ENCODE measurements at places on chromosomes 2 and 18.

DNA sequence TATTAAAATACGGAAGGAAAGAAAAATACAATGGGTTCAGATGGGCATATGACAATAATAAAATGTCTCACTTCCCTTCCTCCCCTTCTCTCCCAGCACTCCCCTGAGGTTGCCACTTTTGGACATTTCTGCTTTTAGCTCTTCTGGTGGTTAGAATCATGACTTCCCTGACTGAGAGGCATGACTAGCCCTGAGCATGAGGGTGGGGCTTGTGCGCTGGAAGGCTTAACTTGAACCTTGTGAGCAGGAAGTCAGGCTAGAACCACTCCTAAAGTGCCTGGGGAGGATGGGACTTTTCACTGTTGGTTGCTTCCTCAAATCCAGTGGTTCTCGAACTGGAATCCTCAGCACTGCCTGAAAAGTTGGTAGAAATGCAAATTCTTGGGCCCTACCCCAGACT is 19.7 kb upstream of the ARHGAP25 start:
- DNase-seq = no peak

- DNase-seq = no peak
These were observed 25.4 kb upstream of the GLI2 start for GRCh38 chr2:120710256-120710655.

DNA sequence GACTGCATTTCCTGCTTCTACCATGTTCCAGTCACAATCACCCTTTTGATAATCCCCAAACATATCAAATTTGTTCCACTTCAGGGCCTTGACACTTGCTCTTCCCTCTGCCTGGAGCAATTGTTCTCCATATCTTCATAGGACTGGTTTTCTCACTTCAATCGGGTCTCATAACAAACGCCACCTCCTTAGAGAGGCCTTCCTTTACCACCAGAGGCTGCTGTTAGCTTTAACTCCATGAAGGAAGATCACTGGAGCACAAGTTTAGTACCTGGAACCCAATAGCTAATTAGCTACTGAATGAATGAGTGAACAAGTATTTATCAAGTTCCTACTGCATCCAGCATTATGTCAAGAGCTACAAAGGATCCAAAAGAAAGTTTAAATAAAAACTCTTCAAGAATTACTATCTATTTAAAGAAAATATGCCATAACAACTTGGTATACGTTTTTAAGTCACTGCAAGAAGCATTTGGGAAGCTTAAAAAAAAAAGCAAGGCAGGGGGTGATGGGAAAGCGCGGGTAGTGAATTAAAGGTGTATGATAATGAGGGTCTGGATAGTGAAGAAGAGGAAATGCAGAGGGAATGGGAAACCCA is 58.8 kb downstream of the BAZ2B start:
- no peak for DNase-seq

- no peak for DNase-seq
These were observed 48.2 kb downstream of the TWIST2 start for GRCh38 chr2:238895891-238896600.

DNA sequence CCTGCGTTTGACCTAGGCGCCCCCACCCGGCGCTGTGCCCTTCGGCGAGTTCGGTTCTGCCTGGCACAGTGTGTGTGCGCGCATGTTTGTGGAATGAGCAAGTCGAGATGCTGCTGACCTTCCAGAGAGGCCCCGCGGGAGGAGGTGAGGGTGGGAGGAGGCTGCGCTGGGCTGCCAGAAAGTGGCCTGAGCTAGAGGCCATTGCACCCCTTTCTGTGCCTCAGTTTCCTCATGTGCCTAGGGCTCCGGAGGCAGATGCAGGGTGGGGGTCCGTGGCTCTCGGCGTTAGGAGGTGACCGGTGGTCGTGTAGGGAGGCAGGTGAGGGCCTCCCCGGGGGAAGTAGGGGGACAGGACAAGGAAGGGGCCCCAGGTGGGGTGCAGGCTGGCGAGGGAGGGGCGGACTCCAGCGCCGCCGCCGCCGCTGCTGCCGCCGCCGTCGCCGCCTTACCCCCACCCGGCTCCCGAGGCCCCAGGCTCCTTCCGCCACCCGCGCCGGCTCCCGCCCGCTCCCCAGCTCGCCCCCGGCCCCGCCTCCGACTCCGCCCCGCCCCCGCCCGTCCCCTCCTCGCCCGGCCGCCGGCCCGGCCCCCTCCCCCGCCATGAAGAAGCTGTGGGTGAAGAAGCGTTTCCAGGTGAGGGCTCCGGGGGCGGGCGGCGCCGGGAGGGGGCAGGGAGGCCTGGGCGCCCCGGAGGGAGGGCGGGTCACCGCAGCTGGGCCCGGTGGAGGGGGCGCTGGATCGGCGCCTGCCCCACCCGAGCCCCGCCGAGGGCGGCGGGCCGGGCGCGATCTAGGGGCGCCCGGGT is 7.0 kb downstream of the SPEG start:
- DNase-seq = peak; percentile 21

GRCh38 chr2:158580760-158581159 is 124.0 kb downstream of the PKP4 start:
- DNase-seq = no peak

- no peak for DNase-seq
These were observed 51.0 kb downstream of the OXER1 start for GRCh38 chr2:42712934-42713333.

DNA sequence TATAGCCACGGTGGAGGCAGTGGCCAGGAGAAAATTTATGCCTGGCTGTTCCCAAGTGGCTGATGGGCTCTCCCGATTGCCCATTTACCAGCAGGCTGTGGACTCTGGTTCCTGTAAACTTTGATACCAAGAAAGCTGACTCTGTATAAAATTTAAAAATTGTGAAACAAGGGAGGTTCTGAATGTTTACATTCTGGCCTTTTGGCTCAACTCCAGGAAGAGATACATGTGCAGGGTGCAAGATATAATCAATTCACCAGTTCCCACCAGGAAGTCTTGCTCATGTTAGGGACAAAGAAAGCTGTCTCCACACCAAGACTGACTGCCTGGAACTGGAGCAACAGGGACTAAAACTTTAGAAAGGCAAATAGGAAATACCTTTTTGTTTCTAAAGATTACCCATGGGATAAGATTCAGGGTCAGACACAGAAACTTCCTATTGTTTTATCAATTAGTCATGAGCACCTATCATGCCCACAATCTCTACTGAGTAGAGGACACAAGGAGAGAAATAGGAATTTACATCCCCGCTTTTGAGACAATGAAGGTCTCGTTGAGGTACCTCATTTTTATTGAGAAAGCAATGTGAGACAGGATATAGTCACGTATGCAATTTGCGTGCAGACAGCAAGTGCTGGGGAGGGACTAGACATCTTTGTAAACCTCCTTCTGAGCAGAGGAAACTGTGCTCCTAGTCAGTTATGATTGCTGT is 123.5 kb downstream of the LIPG start:
- no peak for DNase-seq

DNA sequence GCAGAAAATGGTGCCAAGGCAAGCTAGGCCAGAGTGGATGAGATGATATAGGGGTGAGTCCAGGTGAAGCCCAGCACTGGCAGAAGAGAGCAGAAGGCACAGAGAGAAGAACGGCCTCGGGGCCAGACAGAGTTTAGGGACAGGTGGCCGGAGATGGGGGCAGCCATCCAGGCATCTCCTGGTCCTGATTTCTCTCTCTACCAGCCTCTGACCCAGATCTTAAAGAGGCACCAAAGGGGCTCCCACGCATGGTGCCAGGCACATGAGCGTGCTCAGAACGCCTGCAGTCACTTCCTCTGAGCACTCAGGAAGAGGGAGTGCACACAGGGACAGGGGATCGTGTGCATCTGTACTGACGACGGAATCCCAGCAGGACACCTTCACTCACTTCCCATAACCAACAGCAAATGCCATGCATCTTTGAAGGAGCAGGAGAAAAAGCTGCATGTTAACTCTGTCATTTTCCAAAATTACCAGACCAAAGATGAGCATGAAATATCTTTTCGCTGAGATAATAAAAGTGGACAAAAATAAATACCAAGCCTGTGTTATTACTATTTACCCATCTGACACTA is 427.8 kb upstream of the MYT1L start:
- DNase-seq = no peak

DNA sequence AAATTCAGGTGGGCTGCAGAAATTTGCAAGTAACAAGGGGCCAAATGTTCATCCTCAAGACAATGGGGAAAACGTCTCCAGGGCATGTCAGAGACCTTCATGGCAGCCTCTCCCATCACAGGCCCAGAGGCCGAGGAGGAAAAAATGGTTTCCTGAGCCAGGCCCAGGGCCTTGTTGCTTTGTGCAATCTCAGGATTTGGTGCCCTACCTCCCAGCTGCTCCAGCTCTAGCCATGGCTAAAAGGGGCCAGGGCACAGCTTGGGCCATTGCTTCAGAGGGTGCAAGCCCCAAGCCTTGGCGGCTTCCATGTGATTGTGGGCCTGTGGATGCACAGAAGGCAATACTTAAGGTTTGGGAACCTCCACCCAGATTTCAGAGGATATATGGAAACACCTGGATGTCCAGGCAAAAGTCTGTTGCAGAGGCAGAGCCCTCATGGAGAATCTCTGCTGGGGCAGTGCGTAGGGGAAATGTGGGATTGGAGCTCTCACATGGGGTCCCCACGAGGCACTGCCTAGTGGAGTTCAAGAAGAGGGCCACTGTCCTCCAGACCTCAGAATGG is 29.2 kb downstream of the RPRD1A start:
- DNase-seq = no peak

DNA sequence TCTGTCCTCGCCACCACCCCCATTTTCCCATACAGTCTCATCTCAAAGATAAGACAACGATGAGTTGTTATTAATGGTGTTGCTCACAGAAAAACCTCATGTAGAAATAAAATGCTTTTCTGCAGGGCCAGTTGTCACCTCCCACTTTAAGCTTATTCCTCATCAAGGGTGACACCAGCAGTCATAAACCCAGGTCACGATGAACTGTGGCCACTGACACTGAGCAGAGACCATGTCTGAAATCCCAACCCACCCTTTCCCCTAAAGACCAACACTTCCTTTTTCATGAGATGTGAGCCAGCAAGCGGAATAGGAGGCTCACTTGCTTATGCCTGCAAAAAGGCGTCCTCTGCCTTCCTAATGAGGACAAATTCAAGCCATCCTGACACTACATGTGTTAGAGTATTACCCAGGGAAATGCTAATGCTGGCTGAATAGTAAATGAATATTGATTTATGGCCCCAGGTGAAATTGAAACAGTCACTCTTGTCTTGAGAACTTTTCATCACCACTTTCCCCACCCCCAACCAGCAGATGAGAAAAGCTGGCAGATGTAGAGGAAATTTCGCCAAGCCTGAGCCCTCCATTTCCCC is 228.4 kb downstream of the MGAT5 start:
- no peak for DNase-seq

GRCh38 chr2:18740474-18740881 is 151.1 kb upstream of the NT5C1B start:
- no peak for DNase-seq

DNA sequence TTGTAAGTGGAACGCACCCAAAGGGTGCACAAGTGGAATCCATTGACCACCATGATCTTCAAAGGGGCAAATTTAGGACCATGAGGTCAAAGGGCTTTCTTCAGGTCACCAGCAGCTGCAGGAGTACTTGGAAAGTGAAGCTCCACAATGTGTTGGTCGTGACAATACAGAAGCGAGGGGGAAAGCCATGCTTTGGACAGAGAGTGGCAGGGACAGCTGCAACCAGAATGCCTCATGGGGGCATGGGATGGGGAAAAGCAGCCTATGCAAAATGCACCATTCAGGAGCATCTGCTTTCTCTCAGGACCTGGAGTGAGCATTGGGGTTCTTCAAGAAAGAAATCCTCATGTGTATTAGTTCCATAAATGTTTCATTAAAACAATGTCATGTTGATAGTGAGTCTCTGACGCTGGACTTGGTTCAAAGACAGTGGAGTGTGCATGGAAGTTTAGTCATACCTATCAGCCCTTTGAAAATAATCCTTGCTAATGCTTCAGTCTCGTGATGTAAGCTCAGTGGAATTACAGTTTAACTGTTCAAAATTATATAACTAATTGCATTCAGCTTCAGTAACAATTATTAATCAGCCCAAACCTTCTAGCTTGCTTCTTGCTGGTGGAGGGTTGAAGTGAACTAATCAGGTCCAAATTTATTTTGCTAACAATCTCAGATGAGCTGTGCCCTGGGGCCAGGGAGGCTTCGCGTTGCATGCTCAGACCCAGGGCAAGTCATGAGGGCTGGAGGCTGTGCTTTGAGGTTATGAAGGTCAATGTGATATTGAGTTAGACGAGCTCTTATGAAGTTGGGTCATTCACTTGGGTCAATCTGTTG is 41.6 kb downstream of the ACKR3 start:
- DNase-seq = no peak

- no peak for DNase-seq
These were observed 68.4 kb downstream of the METTL4 start for GRCh38 chr18:2502880-2503279.

DNA sequence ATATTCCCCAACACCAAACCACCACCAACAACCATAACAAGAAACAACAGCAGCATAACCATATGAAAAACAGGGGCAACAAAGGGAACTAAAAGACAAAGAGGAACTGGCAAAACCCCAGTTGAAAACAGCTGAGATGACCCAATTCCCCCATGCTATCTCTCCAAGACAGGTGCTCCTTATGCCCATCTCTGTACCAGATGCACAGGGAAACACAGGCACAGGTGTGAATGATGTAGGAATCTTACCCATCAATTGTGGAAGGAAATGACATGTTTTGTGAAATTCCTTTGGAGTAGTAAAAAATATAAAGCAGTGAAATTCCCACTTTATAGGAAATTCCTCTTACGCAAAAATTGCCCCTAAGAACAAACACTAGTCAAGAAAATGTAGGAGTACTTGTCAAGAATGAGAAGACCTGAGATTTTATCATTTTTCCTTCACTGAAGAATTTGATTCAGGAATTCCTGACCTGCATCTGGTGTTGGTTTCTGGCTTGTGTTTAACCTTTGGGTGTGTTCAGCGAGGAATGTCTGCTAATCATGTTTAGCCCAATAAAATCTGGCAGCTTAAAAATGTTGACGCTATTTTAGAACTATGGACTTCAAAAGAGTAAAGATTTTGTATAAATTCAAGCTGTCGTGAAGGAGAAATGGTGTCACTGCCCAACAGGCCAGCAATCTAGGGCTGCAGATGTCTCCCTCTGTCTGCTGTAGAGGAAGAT is 67.7 kb upstream of the ARHGAP28 start:
- DNase-seq = no peak

DNA sequence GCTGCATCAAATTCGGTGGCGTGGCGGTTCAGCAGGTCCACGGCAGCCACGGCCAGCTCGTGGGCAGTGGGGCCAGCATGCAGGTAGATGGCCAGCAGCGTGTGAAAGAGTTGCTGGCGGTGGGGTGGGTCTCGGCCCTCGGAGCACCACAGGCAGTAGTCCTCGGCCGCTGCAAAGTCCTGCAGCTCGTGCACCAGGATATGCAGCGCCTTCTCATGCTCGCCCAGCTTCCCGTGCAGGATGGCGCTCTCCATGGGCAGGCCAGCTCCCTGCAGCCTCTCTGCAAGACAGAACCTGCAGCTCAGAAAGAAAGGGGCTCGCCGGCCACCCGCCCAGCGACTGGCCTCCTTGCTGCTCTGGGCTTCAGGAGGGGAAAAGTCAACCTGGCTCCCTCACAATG is 27.9 kb downstream of the GPR45 start:
- DNase-seq = no peak

DNA sequence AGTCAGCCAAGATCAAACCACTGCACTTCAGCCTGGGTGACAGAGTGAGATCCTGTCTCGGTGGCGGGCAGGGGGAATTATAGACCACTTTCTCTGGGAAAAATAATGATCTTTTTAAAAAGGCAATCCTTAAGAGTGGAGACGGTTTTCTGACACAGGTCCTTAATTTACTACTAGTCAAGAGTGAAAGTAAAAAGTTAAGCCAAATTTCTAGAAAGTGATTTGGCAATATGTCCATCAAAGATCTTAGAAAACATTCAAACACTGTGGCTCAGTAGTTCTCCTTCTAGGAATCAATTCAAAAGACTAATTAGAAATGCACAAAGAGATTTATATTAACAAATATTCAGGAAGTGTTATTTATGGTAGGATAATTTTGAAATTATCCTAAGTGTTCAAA is 148.5 kb upstream of the DNMT3A start:
- no peak for DNase-seq

All from effector memory CD8-positive, alpha-beta T cell (primary cell).